Stimulated activated CD4-positive, alpha-beta T cell treated with anti-CD3 and anti-CD28 coated beads, Interleukin-15, amount 100 ng/mL, for 1 hour (primary cell): ENCODE measurements at places on chromosomes 4 and X.

- DNase-seq, result no peak
These were observed 56.5 kb downstream of the STAG2 start for GRCh38 chrX:124018023-124018422.

DNA sequence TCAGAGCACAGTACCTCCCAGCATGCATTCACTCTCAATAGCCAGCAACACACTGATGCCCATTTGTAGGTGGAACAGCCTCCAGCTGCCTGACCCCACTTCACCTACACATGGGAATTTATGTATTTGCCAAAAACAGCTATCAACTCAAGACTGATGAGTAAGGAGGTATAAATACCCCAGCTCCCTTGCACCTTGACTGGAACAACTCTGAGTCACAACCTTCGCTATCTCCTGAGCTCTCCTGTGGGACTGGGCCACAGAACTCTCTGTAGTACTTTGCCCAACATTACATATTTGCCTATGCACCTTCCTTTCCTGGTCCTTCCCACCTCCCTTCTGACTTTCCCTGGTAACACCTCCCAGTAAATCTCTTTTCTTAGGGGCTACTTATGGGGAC is 16.5 kb upstream of the EGFL6 start:
- DNase-seq, result no peak

DNA sequence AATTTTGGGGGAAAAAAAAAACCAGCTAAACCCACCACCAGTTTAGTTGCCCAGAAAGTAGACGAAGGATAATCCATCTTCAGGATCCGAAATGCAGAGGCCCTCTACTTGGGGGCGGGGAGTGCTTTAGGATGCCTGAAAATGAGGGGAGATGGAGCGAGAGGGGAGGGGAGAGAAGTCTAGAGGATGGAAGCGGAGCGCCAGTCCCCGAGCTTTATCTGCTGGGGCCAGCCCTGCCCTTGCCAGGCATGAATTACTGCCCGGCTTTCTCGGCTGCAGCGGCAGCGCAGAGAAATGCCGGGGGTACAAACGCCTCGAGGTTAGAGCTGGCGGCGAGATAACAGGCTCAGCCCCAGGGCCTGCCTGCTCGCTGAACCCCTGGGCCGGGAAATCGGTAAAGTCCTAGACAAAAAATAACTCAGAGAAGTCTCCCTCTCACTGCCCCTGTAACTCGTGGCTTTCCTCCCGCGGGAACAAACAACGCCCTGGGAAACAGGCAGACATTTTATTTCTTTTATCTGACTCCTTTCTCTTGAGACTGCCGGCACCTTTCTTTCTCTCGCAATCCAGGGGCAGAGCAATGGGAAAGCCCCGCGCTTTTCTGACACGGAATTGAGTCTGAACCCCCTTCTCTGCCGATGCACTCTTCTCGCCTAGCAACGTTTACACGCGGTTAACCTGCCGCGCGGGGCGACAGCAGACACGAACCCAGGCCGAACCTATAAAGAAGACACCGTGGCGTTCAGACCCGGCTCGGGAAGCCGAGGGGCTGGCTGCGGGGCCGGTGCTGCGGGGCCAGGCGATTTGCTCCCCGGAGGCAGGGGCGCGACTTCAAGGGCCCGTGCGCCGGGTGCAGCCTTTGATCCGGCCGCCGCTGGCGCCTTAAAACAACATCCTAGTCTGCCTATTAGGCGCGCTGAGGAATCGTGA is 3.1 kb upstream of the MSX1 start:
- DNase-seq, result no peak

DNA sequence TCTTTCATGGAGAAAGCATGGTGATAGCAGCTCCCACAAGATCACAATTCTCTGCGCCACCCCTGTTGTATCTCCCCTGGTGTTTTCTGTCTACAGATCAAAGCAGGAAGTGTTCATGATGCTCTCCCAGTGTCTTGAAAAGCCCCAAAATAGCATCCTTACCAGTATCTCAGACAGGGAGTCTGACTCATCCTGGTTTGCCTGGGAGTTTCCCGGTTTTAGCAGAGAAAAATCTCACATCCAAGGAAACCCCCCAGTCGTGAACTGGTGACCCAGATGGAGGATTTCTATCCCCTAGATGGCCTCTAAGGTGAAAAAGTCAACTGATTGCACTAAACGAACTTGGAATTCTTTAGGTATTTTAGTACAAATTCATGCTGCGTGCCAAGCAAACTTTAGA is 64.3 kb upstream of the NR0B1 start:
- no peak for DNase-seq
